Upper lobe of left lung (tissue), 6 donors: ENCODE measurements at places on chromosomes 6 and 20. TPM values are rescaled to one million over a fixed set of nuclear protein-coding genes. Genes with fewer than 3 reads are reported as not detected.

SIM1 gene
- not detected for total RNA-seq

PPP1R16B gene
- 8.4 TPM for total RNA-seq

HLA-G gene
- 1.0 TPM for total RNA-seq

DACT2 gene
- 0.89 TPM for total RNA-seq

FNDC1 gene
- total RNA-seq = 1.0 TPM

SCGN gene
- total RNA-seq = not detected

EXOC2 gene
- total RNA-seq = 16.5 TPM

KCNB1 gene
- total RNA-seq = 2.0 TPM

MYB gene
- total RNA-seq = 4.3 TPM

SSTR4 gene
- not detected for total RNA-seq

FHL5 gene
- total RNA-seq = 10.5 TPM

GRCh38 chr6:70221025-70221714, 81.7 kb downstream of the COL9A1 start:
- no peaks in the 10 kb centered on the region for H3K4me1 ChIP-seq
- no peaks in the 10 kb centered on the region for H3K36me3 ChIP-seq
- H3K27me3 ChIP-seq = no peaks in the 10 kb centered on the region
- no peak overlapping the region for H3K27ac ChIP-seq

GRCh38 chr6:16762550-16763477, 1.6 kb upstream of the ATXN1 start:
- H3K27me3 ChIP-seq = no peaks in the 10 kb centered on the region
- no peaks in the 10 kb centered on the region for H3K36me3 ChIP-seq
- DNase-seq = peak; percentile 80
- H3K4me3 ChIP-seq = peak overlapping the region; percentile 56
- H3K4me1 ChIP-seq = peaks cover 17% of the 10 kb centered on the region

DNA sequence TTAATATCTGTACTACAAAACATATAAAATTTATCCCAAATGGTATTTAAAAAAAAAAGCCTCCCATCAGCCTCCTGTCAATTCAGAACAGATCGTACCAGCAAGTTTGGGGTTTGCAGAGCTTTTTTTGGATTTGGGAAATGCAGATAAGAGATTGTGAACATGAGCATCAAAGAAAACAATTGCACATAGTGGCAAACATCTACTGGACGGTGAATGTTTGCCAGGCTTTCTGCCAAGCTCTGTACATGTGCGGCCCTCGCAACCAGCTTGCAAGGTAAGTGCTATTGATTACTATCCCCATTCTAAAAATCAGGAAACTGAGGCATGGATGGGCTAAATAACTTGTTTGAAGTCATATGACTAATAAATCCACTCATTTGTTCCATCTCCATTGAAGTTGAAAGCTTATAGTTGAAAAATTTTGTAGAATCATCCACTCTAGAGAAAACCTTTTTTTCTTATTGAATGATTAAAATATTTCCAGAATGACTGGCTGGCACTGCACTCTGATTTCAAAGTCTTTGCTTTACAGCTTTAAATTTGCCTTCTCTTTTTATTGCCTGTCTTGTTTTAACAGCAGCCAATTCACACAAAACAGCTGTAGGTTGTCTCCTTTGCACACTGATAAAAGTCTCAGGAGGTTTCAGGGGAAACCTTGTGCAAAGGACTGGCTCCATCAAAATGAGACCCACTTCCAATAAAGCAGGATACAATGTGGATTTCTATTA, 37.4 kb upstream of the SIRT5 start:
- peaks cover 5% of the 10 kb centered on the region for H3K4me1 ChIP-seq
- DNase-seq = no peak
- H3K36me3 ChIP-seq = no peaks in the 10 kb centered on the region
- H3K4me3 ChIP-seq = no peak overlapping the region

DNA sequence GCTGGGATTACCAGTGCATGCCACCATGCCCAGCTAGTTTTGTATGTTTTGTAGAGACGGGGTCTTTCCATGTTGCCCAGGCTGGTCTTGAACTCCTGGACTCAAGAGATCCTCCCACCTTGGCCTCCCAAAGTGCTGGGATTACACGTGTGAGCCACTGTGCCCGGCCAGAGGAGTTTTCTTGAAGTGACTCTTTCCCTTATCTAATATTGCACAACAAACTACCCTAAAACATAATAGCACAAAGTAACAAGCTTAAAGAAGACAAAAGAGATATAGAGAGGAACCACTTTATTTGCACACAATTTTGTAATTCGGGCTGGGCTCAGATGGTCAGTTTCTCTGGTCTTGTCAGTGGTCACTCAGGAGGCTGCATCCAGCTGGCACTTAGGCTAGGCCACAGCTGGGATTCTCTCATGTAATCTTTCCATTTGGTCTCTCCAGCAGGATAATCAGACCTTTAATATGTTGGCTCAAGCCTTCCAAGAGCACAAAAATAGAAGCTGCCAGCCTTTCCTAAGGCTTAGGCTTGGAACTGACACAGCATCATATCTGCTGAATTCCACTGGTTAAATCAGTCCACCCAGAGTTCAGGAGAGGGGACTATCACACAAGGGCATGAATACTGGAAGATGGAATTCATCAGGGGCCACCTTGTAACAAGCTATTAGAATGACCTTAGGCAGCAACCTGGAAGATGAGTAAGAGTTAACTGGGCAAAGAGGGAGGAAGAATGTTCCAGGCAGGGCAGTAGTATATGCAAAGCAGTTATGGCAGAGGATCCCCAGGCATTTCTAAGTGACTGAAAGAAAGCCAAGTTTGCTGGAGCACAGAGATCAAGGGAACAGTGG, 56.7 kb upstream of the PNRC1 start:
- H3K27me3 ChIP-seq = no peaks in the 10 kb centered on the region
- H3K36me3 ChIP-seq = no peaks in the 10 kb centered on the region
- DNase-seq = no peak
- peaks cover 5% of the 10 kb centered on the region for H3K4me1 ChIP-seq

- DNase-seq = peak; percentile 71
- H3K4me1 ChIP-seq = peaks cover 5% of the 10 kb centered on the region
- H3K36me3 ChIP-seq = peaks cover 6% of the 10 kb centered on the region
- no peaks in the 10 kb centered on the region for H3K27me3 ChIP-seq
- H3K27ac ChIP-seq = no peak overlapping the region
- no peak overlapping the region for H3K4me3 ChIP-seq
Observed at GRCh38 chr20:51428401-51429143, 113.9 kb downstream of the NFATC2 start.

GRCh38 chr6:155004017-155004416, 8.9 kb downstream of the TIAM2 start:
- no peak for DNase-seq
- H3K4me1 ChIP-seq = no peaks in the 10 kb centered on the region
- no peak overlapping the region for H3K4me3 ChIP-seq
- no peaks in the 10 kb centered on the region for H3K27me3 ChIP-seq
- H3K36me3 ChIP-seq = no peaks in the 10 kb centered on the region
- no peak overlapping the region for H3K27ac ChIP-seq

GRCh38 chr20:44188752-44189151, 1.8 kb upstream of the JPH2 start:
- H3K27me3 ChIP-seq = no peaks in the 10 kb centered on the region
- peaks cover 17% of the 10 kb centered on the region for H3K4me1 ChIP-seq
- H3K4me3 ChIP-seq = no peak overlapping the region
- no peaks in the 10 kb centered on the region for H3K36me3 ChIP-seq

GRCh38 chr6:153214436-153214835, 83.4 kb upstream of the RGS17 start:
- no peaks in the 10 kb centered on the region for H3K36me3 ChIP-seq
- H3K27me3 ChIP-seq = no peaks in the 10 kb centered on the region
- H3K27ac ChIP-seq = no peak overlapping the region
- H3K4me3 ChIP-seq = no peak overlapping the region
- no peaks in the 10 kb centered on the region for H3K4me1 ChIP-seq

- no peak for DNase-seq
- H3K4me1 ChIP-seq = no peaks in the 10 kb centered on the region
Observed at GRCh38 chr6:49950415-49950751, 13.6 kb downstream of the DEFB114 start.

DNA sequence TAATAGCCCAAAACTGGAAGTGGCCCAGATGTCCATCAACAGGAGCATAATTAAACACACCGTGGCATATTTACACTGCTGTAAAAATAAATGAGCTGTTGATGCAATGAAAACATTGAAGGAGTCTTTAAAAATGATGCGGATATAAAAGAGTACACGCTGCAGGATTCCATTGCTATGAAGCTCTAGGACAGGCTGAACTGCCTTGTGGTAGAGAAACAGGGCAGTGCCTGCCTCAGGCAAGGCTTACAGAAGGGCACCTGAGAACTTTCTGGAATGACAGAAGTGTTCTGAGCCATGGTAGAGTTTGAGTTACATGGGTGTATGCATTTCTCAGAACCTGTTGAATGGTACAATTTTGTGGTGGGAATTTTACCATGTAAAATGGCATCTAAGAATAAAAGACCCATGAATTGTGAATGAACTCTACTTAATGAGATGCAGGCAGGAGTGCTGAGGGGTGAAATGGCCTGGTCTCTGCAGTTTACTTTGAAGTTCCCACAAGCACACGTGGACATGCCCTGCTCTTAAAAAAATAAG, 45.3 kb upstream of the RIN2 start:
- H3K36me3 ChIP-seq = no peaks in the 10 kb centered on the region
- DNase-seq = no peak
- H3K27me3 ChIP-seq = no peaks in the 10 kb centered on the region
- no peaks in the 10 kb centered on the region for H3K4me1 ChIP-seq
- no peak overlapping the region for H3K4me3 ChIP-seq
- H3K27ac ChIP-seq = no peak overlapping the region

DNA sequence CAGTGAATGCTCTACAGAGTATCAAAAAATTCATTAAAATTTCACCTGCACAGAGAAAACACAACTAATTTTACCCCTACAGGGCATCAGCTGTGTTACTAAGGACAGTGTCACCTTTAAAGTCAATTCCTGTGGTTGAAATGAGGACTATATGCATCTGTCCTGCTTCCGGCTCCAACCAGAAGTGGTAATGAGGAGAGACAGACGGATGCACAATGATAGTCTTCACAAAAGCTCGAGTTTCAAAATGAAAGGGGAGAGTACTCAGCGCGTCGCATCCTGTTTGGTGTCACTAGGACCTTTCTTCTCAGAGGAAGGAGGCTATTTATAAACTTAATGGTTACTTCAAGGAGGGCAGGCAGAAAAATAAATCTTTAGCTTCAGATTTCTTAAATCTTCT, 86.5 kb downstream of the LYRM4 start:
- no peaks in the 10 kb centered on the region for H3K4me1 ChIP-seq
- no peak overlapping the region for H3K4me3 ChIP-seq
- no peaks in the 10 kb centered on the region for H3K36me3 ChIP-seq
- no peaks in the 10 kb centered on the region for H3K27me3 ChIP-seq
- DNase-seq = no peak
- no peak overlapping the region for H3K27ac ChIP-seq

GRCh38 chr6:83536034-83536646, 23.8 kb downstream of the PRSS35 start:
- H3K4me1 ChIP-seq = no peaks in the 10 kb centered on the region
- no peaks in the 10 kb centered on the region for H3K27me3 ChIP-seq
- DNase-seq = peak; percentile 34
- H3K36me3 ChIP-seq = no peaks in the 10 kb centered on the region
- H3K4me3 ChIP-seq = no peak overlapping the region

GRCh38 chr20:53282217-53282955, 310.2 kb downstream of the TSHZ2 start:
- no peak for DNase-seq
- no peaks in the 10 kb centered on the region for H3K4me1 ChIP-seq
- no peak overlapping the region for H3K27ac ChIP-seq
- H3K4me3 ChIP-seq = no peak overlapping the region

- H3K4me3 ChIP-seq = no peak overlapping the region
- H3K27ac ChIP-seq = no peak overlapping the region
- H3K27me3 ChIP-seq = no peaks in the 10 kb centered on the region
- no peaks in the 10 kb centered on the region for H3K36me3 ChIP-seq
Observed at GRCh38 chr6:134875367-134875766, 74.5 kb downstream of the ALDH8A1 start.

GRCh38 chr20:63092660-63093215, 86.0 kb upstream of the BHLHE23 start:
- no peaks in the 10 kb centered on the region for H3K36me3 ChIP-seq
- peaks cover 4% of the 10 kb centered on the region for H3K27me3 ChIP-seq
- H3K4me1 ChIP-seq = no peaks in the 10 kb centered on the region
- DNase-seq = peak; percentile 75
- H3K27ac ChIP-seq = no peak overlapping the region
- H3K4me3 ChIP-seq = no peak overlapping the region

DNA sequence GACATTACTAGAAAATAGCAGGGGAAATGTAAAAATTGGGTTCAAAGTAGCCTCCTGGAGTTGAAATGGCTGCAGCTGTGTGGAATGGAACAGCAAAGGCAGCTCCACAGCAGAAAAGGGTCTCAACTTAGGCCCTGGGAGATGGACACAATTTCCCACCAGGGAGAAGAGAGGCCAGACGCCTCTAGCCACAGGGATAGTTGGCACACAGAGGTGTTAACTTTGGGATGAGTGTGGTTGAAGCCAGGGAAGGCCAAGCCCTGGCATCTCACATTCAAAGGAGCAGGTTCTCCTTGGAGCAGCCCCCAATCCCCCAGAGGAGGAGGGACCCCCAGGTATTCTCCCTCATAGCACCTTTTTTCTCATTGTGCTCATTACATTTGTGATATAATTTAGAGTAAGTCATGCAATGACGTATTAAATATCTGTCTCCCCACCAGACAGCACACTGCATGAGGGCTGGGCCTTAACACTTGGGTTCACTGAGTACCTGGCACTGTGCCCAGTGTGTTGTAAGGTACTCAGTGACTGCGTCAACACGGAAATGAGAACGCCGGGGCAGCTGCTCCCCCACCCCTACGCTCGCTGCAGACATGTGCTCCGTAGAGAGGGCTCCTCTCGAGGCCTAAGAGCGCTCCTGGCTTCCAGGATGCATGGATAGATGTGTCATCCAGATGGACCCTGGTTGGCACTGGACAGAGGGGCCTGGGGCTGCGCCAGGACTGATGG, 76.0 kb upstream of the CD93 start:
- peak overlapping the region; percentile 85 for H3K27ac ChIP-seq
- H3K36me3 ChIP-seq = no peaks in the 10 kb centered on the region
- H3K4me3 ChIP-seq = no peak overlapping the region

- no peak overlapping the region for H3K27ac ChIP-seq
- no peak overlapping the region for H3K4me3 ChIP-seq
- no peaks in the 10 kb centered on the region for H3K4me1 ChIP-seq
- no peaks in the 10 kb centered on the region for H3K27me3 ChIP-seq
- H3K36me3 ChIP-seq = no peaks in the 10 kb centered on the region
Observed at GRCh38 chr6:84696166-84696565, 68.2 kb downstream of the TBX18 start.

- DNase-seq = no peak
- no peak overlapping the region for H3K4me3 ChIP-seq
- no peaks in the 10 kb centered on the region for H3K4me1 ChIP-seq
- H3K36me3 ChIP-seq = no peaks in the 10 kb centered on the region
- H3K27me3 ChIP-seq = no peaks in the 10 kb centered on the region
- no peak overlapping the region for H3K27ac ChIP-seq
Observed at GRCh38 chr6:125539892-125540291, 209.5 kb upstream of the HEY2 start.
